ENCODE measurements at places on chromosomes 16 and 17. TPM values are rescaled to one million over a fixed set of nuclear protein-coding genes. Genes with fewer than 3 reads are reported as not detected.

DNA sequence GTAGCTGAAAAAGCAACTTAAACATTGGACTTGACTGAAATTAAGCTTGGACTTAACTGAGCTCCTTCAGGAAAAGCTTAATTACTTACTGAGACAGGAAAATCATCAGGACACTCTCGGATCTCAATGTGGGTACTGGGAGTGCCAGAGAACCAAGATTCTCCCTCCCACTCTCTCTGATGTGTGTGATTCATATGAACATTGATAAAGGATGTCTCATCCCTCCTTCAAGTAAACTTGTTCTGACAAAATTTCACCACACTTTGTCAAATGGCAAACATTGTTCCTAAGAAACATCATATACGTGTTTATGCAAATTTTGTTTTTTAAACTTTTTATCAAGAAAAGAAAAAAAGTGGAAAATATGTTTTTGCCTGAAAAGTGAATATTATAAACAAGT is 4.1 kb upstream of the SLFN5 start:
- no peak for DNase-seq

DNA sequence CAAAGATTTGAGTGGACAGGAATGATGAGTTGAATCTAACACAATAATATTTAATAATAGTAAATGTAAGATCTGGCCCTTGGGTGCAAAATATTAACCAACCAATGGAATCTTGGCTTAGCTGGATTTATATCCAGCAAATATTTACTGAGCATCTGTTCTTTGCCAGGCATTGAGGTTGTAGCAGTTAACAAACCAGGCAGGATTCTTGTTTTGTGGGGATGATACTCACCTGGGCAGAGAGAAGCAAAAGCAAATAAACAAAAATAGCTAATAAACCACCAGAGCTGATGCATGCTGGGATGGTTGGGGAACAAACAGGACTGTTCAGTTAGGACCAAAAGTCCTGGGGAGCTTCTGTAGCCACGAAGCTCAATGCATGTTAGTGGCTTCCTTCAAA is 84.1 kb upstream of the CDH13 start:
- DNase-seq, result no peak

DNA sequence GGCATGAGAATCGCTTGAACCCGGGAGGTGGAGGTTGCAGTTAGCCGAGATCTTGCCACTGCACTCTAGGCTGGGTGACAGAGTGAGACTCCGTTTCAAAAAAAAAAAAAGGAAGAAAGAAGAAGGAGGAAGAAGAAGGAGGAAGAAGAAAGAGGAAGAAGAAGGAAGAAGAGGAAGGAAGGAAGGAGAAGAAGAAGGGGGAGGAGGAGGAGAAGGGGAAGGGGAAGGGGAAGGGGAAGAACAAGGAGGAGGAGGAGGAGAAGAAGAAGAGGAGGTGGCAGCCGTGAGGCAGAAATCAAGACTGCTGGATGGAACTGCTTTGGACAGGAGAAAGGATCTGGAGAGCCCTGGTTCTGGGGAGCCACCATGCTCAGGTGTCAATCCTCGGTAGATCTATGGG is 29.7 kb upstream of the PEMT start:
- no peak for DNase-seq

DNA sequence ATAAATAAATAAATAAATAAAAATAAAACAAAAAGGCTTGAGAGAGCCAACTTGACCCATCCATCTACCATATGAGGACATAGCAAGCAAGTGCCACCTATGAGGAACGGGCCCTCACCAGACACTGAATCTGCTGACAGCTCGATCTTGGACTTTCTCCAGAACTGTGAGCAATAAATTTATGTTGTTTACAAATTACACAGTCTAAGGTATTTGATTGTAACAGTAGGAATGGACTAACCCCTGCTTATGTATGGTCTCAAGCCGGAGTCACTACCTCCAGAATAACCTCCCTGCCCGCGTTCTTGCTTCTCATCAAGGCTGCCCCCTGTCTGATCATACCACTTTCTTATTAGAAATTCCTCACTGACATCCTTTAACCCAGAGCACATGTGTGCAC is 9.9 kb downstream of the SLC5A11 start:
- DNase-seq, result peak; percentile 26

- no peak for DNase-seq
Measured at GRCh38 chr17:29180788-29181160, 576 bp upstream of the MYO18A start.

GRCh38 chr17:17358060-17358751 is 55.0 kb downstream of the NT5M start:
- no peak for DNase-seq

- DNase-seq, result peak; percentile 88
Measured at GRCh38 chr16:30941600-30942425, 7.1 kb upstream of the ORAI3 start.

Gene KRTAP9-4
- polyA plus RNA-seq, result not detected

Gene KRT9
- polyA plus RNA-seq, result not detected

- no peak for DNase-seq
Measured at GRCh38 chr17:58353389-58353825, 1.4 kb upstream of the SUPT4H1 start.

- DNase-seq, result no peak
Measured at GRCh38 chr16:74991593-74992403, 6.9 kb upstream of the WDR59 start.

GRCh38 chr17:17433000-17433703 is 43.6 kb upstream of the MED9 start:
- DNase-seq, result no peak

DNA sequence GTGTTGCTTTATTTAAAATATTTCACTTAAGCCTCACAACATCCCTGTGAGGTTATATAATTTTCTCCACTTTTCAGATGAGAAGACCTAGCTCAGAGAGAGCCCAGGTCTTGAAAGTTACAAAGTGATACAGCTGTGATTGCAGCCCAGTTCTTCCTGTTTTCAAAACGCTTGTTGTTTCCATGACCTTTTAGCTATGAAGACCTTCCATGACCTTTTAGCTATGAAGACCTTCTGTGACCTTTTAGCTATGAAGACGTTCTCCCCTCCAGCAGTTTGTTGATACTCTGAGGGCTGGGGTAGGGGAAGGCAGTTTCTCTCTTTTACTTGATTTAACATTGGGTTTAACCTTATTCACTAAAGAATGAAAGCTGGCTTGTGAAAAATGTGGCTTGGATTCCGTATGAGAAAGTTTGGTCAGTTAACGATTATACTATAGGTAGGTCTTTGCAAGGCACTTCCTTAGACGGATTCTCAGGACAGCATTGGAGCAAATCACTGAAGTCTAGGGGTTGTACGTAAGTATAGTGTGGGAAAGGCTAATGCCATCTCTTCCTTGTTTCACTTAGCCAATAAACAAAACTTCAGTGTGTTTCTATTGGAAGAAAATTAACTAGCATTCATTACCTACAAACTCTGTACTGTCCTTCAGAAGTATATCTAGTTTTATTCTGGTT is 20.7 kb downstream of the PHKB start:
- DNase-seq, result no peak

DNA sequence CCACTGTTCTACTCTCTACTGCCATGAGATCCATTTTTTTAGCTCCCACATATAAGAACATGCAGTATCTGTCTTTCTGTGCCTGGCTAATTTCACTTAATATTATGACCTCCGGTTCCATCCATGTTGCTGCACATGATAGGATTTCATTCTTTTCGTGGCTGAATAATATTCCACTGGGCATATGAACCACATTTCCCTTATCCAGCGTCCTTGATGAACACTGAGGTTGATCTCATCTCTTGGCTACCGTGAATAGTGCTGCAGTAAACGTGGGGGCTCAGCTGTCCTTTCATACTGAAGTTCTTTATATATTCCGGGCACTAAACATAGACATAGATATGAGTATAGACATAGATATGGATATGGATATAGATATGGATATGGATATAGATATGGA is 109.3 kb upstream of the TNRC6C start:
- no peak for DNase-seq

Gene MT2A
- 320 TPM for polyA plus RNA-seq

- DNase-seq, result no peak
Measured at GRCh38 chr17:78899361-78900260, 3.4 kb downstream of the CEP295NL start.

- no peak for DNase-seq
Measured at GRCh38 chr16:11361701-11362451, 16.6 kb downstream of the RMI2 start.

GRCh38 chr17:41777157-41777573 is 9.3 kb downstream of the JUP start:
- DNase-seq, result peak; percentile 72

GRCh38 chr16:88871730-88872416 is 5.4 kb upstream of the PABPN1L start:
- no peak for DNase-seq

Gene TMC5
- polyA plus RNA-seq, result 22.4 TPM

GRCh38 chr17:49956780-49957179 is 12.2 kb upstream of the DLX4 start:
- DNase-seq, result no peak

Gene HSF5
- polyA plus RNA-seq, result not detected

DNA sequence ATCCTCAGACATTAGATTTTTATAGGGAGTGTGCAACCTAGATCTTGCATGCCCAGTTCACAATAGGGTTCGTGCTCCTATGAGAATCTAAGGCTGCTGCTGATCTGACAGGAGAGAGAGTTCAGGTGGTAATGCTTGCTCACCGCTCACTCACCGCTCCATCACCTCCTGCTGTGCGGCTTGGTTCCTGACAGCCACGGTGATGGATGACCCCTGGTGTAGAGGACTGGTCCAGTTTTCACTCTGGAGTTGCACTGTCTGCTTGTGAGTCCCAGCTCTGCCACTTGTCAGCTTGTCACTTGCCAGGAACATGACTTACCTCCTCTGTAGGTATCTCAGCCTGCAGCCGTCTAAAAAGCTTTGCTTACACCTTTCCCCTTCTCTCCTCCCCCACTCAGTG is 214.6 kb downstream of the SNX29 start:
- DNase-seq, result peak; percentile 40

DNA sequence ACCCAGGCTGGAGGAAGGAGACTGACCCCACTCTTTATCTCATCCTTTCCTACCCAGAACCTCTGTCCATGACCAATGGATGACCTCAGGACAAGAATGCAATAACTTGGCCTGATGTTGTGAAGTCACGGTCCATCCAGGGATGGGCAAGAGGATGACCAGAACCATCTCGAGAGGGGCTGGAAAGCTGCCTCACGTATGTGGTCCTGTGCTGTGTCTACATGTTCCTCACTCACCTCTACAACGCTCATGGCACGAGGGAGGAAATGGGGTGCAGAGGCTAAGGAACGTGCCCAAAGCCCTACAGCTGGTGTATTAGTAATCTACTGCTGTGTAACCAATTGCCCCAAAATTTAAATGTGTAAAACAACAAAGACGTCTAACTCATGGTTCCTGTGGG is 7.3 kb upstream of the KCTD5 start:
- DNase-seq, result peak; percentile 56

DNA sequence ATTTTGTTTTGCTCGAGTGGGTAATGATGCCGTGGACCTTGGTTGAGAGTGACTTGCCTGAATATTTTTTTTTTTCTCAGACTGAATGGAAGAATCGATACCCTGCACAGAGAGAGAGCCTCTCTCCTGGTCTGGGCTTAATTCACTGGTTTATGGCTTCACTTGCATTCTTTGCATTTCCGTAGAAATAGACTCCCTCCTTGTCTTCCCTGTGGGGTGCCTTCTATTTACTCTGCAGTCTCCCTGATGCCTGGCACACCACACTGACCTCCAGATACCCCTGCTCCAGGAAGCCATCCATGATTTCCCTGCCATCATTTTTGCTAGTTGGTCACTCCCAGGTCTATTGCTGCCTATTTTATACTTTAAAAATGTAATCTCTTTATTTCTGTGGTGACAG is 238.0 kb downstream of the SNX29 start:
- DNase-seq, result no peak

Gene KRT35
- not detected for polyA plus RNA-seq

Gene CHST4
- polyA plus RNA-seq, result not detected

Gene CD300LG
- 0.60 TPM for polyA plus RNA-seq

DNA sequence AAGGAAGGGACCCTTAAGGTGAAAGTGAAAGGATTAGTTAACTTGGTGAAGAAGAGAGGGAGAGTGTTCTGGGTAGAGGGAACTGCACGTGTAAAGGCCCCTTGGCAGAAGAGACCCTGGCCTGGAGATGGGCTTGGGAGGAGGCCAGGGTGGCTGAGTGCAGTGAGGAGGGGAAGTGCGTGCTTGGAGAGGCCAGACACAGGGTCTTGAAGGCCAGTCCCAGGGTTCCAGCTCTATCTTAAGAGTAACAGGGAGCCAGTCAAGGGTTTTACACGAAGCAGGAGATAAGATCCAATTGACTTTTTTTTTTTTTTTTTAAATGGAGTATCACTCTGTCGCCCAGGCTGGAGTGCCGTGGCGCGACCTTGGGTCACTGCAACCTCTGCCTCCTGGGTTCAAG is 15.2 kb upstream of the DOK4 start:
- DNase-seq, result peak; percentile 47

Gene PRKCB
- 5.8 TPM for polyA plus RNA-seq

- peak; percentile 81 for DNase-seq
Measured at GRCh38 chr16:84919708-84920107, 91.6 kb downstream of the ZDHHC7 start.

Gene SNX20
- 9.3 TPM for polyA plus RNA-seq

Gene CRISPLD2
- 27.3 TPM for polyA plus RNA-seq

GRCh38 chr16:22055881-22056280 is 36.5 kb upstream of the VWA3A start:
- no peak for DNase-seq

GRCh38 chr16:76157629-76158028 is 119.6 kb upstream of the CNTNAP4 start:
- DNase-seq, result no peak

Gene SNF8
- polyA plus RNA-seq, result 174 TPM

- DNase-seq, result no peak
Measured at GRCh38 chr17:75244133-75244866, 17.1 kb downstream of the GGA3 start.

- no peak for DNase-seq
Measured at GRCh38 chr17:57594767-57595166, 150.3 kb downstream of the CCDC182 start.

- DNase-seq, result no peak
Measured at GRCh38 chr16:85541980-85542900, 70.9 kb upstream of the GSE1 start.

Gene INCA1
- polyA plus RNA-seq, result 3.6 TPM

- DNase-seq, result no peak
Measured at GRCh38 chr17:11005940-11006339, 168.1 kb upstream of the PIRT start.

- DNase-seq, result no peak
Measured at GRCh38 chr17:17132746-17133145, 73.4 kb downstream of the PLD6 start.

Gene CLEC19A
- polyA plus RNA-seq, result not detected

- DNase-seq, result no peak
Measured at GRCh38 chr16:50925758-50926357, 184.0 kb downstream of the CYLD start.

- DNase-seq, result no peak
Measured at GRCh38 chr16:59773330-59773729, 1039.2 kb upstream of the GOT2 start.

Gene TVP23A
- polyA plus RNA-seq, result 0.46 TPM

Gene CYB5D1
- polyA plus RNA-seq, result 4.6 TPM

GRCh38 chr16:48591976-48592375 is 18.0 kb downstream of the N4BP1 start:
- no peak for DNase-seq

Gene TP53TG3B
- polyA plus RNA-seq, result not detected

Data from sigmoid colon (tissue), 7 donors.